Head of caudate nucleus (tissue), 42 donors: ENCODE measurements at places on chromosomes 3 and 15.

GRCh38 chr3:156606729-156607128 is 51.8 kb upstream of the SSR3 start:
- no peak for DNase-seq

GRCh38 chr3:189204167-189204866 is 32.5 kb downstream of the TPRG1 start:
- DNase-seq: no peak

DNA sequence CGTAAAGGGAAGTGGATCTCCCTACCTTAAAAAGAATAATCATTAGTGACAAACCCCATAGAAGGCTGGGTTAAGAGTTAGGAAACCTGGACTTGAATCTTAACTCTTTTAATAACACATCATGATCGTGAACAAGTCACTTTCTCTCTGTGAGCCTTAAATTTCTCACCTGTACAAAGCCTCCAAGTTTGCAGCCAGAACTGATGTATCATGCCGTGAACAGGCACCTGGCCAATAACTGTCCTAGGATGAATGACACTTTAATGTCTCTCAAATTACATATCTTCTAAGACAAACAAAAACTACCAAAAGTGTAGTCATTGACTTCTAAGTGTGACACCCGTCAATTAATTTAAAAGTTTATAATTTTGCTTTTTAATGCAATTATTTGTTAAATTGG is 3.9 kb downstream of the UPK1B start:
- DNase-seq: no peak

GRCh38 chr3:107664614-107665013 is 141.9 kb downstream of the BBX start:
- no peak for DNase-seq

GRCh38 chr3:43214616-43215015 is 71.7 kb upstream of the SNRK start:
- DNase-seq: no peak

DNA sequence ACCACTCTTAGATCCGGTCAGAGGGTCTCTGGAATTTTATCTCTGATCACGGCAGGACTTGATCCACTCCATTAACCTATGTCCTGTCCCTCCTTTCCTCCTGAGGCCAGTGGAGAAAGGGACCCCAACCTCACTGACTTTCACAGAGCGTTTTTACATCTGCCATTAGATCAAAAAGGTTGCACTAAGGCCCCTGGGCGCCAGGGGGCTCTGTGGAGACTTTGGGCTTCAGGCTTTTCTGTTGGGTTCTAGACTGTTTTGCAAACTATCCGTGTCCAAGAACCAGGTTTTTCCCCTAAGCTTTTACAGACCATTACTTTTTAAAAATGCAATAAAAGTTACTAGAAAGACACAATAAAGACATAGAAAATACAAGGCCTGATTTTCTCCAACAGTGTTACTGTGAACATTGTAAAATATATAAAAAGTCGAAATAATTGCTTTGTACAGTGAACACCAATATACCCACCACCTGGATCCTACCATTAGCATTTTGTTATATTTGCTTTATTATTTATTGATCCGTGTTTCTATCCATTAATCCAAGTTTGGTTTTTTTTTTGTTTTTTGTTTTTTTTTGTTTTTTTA is 159.7 kb downstream of the POLR2M start:
- DNase-seq: peak; percentile 19

GRCh38 chr3:167876620-167877281 is 141.2 kb downstream of the SERPINI1 start:
- no peak for DNase-seq

DNA sequence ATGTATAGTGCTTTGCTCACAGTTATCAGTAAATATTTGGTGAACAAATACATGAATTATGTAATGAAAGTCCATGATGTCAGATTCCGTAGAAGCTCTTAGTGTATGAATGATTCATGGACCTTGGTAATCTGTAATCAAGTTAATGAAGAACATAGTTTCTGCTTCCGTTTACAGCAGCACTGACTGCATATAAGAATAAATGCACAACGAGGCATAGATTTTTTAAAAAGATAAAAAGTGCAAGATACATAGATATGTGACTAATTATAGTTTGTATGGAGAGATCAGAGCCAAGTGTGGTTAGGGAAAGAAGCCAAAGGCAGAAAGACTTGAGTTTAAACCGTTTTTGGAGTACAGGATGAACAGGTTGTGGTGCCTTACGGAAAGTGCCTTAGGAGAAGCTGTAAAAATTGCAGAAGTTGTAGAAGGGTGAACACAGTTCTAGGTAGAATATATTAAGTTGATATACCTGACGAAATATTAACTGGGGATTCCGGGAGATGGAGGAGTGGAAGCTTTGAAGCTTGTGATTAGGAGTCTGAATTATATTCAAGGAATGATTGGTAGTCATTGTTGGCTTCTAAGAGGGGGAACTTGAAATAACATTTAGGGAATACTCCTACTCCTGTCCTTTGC is 293.1 kb downstream of the NLGN1 start:
- DNase-seq: no peak

GRCh38 chr3:103968751-103969150 is 1398.0 kb upstream of the ALCAM start:
- no peak for DNase-seq

DNA sequence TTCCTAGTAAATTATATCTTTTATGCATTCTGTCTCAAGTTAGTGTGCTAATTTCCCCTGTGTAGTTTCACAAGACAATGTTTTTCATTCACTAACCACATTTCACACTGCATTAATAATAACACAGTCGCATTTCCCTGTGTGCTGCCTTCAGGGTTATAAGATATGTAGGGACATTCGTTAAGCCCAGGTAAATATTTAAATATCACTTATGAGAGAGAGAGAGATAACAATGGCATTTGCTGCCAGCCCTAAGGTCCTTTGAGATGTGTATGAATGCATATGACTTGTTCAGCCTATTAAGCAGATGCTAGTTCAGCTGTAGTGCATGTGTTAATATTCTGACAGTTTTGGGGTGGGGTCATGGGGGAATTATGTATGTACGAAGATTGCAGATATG is 876.7 kb downstream of the NAALADL2 start:
- DNase-seq: no peak
